ENCODE measurements at places on chromosomes 1 and 21.

- peak; percentile 56 for DNase-seq
These were observed 1.6 kb downstream of the COL6A2 start for GRCh38 chr21:46099476-46099875.

- DNase-seq: peak; percentile 83
These were observed 144.1 kb downstream of the CDC42BPA start for GRCh38 chr1:227174164-227174563.

GRCh38 chr1:52032785-52033131, 852 bp downstream of the KTI12 start:
- DNase-seq: peak; percentile 78

DNA sequence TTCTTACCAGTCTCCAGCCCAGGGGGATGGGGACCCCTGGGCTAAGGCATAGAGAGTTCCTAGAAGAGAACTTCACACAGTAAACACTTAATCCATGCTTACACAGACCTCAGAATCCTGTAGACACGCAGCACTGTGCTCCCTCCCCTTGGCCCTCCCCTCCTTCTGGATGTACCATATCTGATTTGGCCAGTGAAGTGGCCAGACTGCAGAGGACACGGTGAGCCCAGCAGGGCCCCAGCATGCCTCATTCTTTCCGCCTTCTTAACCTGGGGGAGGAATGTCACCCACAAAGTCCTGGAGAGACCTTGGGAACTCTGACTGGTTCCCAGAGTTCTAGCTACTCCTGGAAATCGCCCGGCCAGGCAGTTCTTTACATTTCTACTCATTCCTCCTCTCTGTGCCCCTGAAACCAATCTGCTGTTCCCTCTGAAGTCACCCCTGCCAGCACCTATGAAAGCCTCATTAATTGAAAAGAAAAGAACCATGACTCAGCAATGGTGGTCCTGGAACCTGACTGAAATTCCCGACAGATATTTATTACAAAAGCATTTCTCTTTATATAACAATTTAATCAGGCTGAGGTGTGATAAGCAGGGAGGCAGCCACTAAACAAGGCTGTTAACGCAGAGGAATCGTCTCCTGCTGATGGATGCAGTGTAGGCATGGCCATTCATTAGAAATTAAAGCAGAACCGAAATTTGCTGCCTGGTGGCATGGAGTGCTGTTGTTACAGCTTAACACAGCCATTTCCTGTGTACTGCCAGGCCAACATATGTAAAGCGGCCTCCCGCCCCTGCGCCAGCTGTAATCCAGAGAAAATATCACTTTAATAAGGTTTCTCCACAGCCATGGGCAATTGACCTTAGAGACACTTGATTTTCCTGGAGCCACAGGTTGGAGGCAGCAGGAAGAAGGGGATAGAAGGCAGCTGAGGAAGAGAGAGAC, 74.6 kb upstream of the KCND3 start:
- no peak for DNase-seq

- DNase-seq: peak; percentile 46
These were observed 74.9 kb downstream of the JAK1 start for GRCh38 chr1:64891448-64891825.

- no peak for DNase-seq
These were observed 3.0 kb upstream of the PDC start for GRCh38 chr1:186463926-186464325.

GRCh38 chr1:53551428-53551995, 92.3 kb downstream of the DMRTB1 start:
- DNase-seq: no peak

DNA sequence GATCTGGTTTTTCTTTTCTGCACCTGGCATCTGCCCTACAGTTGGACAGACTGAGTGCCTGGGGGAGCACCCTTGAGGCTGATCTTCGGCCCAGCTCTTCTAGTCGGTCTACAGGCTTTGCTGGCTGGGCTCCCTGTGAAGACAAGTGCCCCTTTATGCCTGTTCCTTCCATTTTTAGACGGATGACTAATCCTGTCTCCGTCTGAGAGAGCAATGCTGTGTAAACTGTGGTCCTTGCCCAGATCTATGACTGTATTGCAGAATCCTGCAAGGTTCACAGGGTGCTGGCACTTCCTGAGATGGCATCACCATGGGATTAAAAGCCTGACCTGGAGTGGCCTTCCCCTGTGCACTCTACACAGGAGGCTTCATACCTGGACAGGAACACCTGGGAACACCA, 47.6 kb upstream of the SAMD13 start:
- DNase-seq: peak; percentile 92

DNA sequence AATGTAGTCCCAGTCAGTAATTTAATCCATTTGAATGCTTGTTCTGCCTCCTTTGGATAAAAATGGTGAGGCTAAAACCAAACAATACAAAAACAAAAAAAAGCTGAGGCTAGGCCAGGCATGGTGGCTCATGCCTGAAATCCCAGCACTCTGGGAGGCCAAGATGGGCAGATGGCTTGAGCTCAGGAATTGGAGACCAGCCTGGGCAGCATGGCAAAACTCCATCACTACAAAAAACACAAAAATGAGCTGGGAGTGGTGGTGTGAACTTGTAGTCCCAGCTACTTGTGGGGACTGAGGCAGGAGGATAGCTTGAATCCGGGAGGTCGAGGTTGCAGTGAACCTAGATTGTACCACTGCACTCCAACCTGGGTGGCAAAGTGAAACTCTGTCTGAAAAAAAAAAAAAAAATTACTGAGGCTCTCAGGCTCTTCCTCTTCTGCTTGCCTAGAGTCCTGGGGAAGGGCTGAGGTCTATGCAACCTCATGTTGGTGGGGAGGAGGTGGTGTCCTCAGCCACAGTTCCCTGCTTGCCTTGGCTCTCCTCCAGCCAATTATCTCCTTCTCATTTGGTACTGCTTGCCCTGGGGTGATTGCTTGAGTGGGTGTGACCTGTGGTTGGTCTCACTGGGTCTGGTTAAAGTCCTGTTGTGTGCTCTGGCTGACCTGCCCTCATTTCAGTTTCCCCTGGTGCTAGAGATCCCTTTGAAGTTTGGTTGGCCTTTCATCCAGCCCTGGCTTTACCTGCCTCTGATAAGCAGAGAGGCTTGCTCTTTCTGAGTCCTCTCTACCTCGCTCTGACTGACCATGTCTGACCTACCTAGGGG, 20.9 kb downstream of the S1PR1 start:
- DNase-seq: peak; percentile 62

DNA sequence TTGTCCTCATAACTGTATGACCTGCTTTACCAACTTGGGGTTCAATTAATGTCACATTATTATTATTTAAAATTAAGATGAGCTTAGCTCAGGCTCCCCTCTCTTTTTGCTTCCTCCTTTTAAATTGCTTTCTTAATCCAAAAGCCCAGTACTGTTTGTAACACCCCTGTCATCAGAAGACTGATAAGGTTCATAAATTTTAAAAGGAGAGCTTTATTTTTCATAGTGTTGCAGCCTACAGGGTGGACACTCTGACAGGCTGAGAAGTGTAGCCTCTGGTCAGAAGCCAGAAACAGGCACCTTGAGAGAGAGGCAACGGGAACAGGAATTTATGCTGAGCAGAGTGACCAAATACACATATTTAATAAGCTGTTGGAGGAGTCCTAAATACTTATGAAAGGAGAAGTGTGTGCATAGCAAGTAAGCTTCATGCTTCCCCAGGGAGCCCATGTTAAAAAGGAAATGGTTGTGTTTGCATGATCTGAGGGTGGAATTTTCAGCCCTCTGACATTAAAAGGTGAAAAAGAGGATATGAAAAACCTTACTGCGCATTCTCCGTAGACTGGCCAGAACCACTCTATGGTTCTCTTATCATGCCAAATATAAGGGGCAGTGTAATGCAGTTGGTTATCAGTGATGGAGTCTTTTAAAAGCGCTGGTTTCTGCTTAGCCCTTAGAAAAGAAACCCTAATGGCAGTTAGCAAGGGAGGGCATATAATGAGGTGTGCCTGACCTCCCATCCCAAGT, 30.5 kb upstream of the FGGY start:
- DNase-seq: no peak

DNA sequence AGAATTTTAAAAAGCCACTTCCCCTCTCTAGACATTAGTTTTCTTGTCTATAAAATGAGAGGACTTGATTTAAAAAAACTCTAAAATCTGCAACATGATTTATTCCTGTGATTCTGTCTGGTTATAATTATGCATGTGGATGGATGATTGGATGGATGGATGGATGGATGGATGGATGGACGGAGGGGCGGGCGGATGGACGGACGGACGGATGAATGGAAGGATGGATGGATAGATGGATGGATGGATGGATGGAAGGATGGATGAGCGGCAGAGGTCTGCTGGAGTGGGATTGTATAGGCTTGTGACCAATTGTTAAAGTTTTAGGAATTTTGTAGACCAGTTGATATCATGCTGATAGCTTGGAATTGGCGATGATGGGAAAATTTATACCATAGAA, 135.2 kb upstream of the TIAM1 start:
- DNase-seq: no peak

DNA sequence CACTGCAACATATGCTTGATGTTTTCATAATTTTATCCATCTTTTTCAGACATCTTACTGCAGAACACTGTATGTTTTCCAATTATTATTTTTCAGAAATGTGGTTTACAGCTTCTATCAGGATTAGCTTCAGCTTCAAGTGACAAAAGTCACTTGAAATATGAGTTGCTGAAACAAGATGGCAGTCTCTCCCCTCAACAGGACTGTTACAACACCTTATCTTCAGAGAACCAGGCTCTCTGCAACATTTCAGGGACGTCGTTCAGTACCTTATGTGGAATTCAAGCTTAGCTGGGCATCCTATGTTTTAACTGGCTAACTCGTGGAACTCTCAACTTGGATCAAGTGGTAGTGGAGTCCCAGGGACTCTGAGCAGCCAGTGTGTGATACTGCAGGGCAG, 2.0 kb upstream of the UBE2G2 start:
- no peak for DNase-seq

DNA sequence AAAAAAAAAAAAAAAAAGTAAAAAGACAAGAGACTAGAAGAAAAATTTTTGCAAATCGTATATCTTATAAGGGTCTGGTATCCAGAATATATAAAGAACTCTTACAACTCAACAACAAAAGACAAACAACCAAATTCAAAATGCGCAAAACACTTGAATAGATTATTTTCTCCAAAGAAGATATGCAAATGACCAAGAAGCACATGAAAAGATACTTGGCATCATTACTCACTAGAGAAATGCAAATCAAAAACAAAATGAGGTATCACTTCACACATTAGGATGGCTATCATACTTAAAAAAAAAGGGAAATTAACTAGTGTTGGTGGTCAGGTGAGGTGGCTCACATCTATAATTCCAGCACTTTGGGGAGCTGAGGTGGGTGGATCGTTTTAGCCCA, 12.0 kb upstream of the SLC2A5 start:
- DNase-seq: no peak

GRCh38 chr1:25899792-25900191, 6.4 kb downstream of the STMN1 start:
- DNase-seq: no peak

- DNase-seq: peak; percentile 9
These were observed 46.5 kb upstream of the LPGAT1 start for GRCh38 chr1:211876851-211877590.

DNA sequence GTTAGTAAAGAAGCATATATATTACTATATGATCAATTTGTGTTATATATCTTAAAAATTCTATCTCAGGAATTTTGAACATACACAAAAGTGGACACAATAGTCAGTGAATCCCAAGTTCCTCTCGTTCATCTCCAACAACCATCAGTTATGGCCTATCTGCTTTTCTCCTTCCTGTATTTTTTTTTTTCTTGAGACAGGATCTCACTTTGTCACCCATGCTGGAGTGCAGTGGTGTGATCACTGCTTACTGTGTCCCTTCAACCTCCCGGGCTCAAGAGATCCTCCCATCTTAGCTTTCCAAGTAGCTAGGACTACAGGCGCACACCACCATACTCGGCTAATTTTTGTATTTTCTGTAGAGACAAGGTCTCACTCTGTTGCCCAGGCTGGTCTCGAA, 9.4 kb downstream of the SPEN start:
- DNase-seq: no peak

DNA sequence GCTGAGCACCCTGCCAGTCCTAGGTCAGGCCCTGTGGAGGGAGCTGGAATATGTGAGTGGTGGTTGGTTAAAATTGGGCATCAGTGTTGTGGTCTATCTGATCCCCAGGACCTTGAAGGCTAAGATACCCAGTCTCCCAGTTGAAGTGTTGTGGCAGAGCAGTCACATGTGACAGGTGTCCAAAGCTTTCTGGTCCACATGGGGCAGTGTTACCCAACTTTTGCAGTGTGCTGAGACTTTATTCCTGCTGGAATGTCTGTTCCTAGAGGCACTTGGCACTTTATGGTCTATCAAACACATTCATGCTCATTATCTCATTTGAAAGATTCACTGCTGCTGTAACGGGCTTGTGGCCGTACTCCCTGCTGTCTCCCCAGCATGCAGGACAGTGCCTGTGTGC, 21.0 kb upstream of the LORICRIN start:
- DNase-seq: no peak

DNA sequence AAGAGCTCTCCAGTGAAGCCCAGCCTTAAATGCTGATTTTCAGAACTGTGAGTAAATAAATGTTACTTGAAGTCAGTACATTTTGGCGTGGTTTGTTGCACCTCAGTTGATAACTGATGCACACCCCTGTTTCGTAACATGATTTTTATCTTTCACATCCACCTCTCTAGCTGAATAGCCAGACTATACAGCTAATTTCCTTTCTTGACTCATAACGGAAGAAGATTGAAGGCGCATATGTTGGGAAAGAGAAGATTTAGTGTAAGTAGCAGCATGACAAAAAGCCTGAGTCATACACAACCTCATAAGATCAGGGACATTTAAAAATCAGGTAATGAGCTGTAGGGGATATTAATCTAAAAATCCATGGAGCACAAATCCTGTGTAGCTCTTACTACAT, 716.2 kb upstream of the ZP4 start:
- DNase-seq: peak; percentile 39

DNA sequence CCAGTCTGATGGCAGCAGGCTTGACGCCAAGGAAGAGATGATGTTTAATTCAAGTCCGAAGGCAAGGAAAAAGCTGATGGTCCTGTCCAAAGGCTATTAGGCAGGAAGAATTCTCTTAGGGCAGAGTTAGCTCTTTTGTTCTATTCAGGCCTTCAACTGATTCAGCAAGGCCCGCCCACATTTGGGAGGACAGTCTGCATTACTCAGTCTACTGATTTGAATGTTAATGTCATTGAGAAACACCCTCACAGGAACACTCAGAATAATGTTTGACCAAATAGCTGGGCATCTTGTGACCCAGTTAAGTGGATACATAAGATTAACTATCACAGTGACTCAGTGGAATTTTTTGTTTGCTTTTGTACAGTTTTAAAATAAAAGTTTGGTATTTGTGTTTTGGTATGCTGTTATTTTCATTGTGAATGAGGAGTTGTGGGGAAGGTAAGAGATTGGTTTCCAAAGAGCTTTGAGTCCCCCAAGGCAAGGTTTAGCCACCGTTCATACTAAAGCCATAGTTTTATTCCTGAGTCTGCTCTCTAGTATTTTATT, 1.7 kb upstream of the ZNF691 start:
- DNase-seq: peak; percentile 44

- peak; percentile 30 for DNase-seq
These were observed 32.7 kb downstream of the PPP2R5A start for GRCh38 chr1:212317916-212318315.

- peak; percentile 60 for DNase-seq
These were observed 88.4 kb downstream of the ST6GALNAC5 start for GRCh38 chr1:76955652-76956051.

GRCh38 chr1:221336126-221336525, 405.8 kb downstream of the DUSP10 start:
- peak; percentile 58 for DNase-seq

- DNase-seq: no peak
These were observed 647.6 kb downstream of the LMO4 start for GRCh38 chr1:87976316-87976715.

- peak; percentile 15 for DNase-seq
These were observed 89.9 kb upstream of the LBR start for GRCh38 chr1:225517697-225518096.

GRCh38 chr1:84508510-84508909, 2.1 kb upstream of the GNG5 start:
- DNase-seq: no peak
